ENCODE measurements at places on chromosomes 13 and 19.

GRCh38 chr13:46278474-46278873, 66.7 kb downstream of the LRRC63 start:
- DNase-seq = no peak

- DNase-seq = no peak
These were observed 19.1 kb upstream of the TEX101 start for GRCh38 chr19:43395561-43395960.

DNA sequence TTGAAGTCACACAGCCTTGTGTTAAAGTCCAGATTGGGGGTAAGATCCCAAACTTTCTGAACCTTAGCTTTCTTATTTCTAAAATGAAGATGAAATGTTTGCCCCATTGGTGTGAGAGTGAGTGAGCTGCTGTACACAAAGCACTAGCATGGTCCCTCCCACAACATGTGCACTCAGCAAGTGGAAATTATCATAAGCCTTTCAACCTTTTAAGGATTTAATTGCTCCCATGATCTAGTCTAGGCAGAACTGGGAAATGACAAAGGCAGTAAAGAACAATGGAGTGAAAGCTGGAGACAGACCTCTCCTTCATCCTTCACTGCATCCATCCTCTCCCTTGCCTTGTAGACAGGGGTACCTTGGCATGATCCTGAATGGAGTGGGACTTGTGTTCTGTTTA, 76.0 kb upstream of the GPR12 start:
- no peak for DNase-seq

- no peak for DNase-seq
These were observed 2.7 kb upstream of the RASA3 start for GRCh38 chr13:114134944-114135610.

- no peak for DNase-seq
These were observed 1189.2 kb downstream of the EFNB2 start for GRCh38 chr13:105346141-105346775.

DNA sequence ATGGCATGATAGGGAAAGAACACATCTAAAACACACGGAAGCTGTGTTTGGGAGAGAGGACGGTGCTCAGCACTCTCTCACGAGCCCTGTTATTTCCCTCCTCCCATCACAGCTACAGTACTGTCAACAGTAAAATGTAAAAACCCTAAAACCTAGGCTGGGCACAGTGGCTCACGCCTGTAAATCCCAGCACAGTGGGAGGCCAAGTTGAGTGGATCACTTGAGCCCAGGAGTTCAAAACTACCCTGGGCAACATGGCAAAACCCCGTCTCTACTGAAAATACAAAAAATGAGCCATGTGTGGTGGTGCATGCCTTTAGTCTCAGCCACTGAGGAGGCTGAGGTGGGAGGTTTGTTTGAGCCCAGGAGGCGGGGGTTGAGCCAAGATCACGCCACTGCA, 54.8 kb downstream of the FOXO1 start:
- DNase-seq = no peak

GRCh38 chr13:112891477-112892401, 77.3 kb upstream of the MCF2L start:
- no peak for DNase-seq

- DNase-seq = no peak
These were observed 32.1 kb downstream of the LYL1 start for GRCh38 chr19:13070425-13071140.

GRCh38 chr19:19185853-19186740, 5.9 kb downstream of the BORCS8 start:
- no peak for DNase-seq

DNA sequence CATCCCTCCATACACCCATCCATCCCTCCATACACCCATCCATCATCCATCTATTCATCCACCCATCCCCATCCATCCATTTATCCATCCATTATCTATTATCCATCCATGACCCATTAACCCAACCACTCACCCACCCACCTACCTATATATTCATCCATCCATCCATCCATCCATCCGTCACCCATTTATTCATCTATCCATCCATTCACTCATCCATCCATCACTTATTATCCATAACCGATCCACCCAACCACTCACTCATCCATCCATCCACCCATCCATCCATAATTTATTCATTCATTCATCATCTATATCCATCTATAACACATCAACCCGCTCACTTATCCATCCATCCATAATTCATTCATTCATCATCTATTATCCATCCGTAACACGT, 28.7 kb upstream of the PTPRS start:
- DNase-seq = no peak

- DNase-seq = no peak
These were observed 669.6 kb downstream of the DIAPH3 start for GRCh38 chr13:59494151-59494550.

DNA sequence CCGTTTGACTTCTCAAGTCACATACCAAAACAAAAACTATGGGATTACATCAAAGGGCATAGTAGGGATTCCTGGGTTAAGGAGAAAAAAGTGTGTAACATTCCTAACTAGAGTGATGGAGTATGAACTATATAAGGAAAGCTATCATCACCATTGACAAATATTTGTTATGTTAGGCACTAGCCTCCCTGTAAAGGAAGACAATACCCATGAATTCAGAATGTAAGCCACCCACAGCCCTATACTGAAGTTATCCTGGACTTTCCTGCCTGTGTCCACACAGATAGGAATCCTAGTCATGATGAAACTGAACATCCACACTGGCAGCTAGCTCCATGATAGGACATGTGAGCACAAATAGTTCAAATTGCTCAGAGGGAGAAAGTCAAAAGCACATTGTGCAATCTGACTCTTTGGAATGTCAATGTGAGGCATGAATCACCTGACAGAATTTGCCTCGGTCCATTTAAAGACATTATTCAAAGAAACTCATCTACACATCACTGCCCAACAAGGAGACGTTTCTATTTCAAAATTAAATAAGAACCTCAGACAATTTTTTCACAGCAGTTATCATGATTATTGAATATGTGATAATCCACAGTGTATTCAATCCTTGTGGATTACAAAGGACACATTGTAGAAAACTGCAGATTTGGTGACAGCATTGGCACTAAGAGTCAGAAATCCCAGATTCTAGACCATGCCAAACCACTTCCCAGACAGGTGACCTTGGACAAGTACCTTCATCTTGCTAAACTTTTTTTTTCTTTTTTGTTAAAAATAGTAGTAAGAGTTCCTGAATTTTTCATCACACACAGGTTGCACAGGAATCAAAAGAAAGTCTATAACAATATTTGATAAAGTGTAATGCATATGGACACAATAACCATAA, 529.3 kb downstream of the IRS2 start:
- no peak for DNase-seq

DNA sequence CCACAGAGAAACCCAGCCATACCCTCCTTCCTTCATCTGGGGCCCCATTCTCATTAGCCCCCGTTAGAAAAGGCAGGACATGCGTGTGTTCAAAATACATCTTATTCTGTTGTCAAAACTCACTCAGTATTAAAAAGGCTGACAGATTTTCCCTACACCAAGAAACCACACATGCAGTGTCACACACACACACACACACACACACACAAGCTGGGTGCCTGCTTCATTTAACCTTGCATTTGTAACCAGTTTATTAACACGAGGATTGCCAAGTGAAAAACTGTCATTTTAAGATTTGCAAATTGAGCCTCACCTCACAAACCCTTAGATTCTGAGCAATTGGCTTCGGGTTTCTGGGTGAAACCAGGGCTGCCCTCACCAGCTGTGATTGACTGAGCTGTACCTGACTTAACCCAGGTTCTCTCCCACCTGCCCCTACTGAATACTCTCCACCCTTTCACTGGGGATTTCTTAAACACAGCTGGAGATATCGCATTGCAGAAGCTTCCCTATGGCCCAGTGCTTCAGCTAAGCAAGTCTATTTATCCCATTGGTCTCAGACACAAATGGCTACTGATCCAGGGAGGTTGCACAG, 172.7 kb upstream of the ZNF507 start:
- no peak for DNase-seq

DNA sequence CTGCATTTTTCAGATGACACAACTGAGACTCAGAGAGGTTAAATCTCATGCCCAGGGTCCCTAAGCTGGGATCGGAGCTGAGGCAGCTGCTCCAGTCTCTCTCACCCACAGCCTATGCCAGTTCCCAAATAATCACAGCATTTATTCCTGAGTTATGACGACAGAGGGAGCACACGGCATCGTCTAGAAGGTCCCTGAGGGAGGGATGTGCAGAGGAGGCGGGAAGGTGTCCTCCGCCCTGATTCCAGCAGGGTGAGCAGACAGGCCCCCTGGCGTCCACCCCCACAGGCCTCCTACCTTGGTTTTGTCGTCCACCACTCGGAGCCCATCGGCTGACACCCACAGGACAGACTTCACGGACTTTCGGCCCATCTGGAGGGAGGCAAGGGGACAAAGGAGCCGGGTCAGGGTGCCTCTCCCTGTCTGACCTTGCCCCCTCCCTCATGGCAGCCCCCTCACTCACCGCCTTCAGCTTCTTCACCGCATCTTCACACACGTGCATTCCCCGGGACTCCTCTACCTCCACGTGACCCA, 8.0 kb downstream of the NUMBL start:
- DNase-seq = no peak

- DNase-seq = no peak
These were observed 10.2 kb downstream of the KRI1 start for GRCh38 chr19:10555610-10555973.

DNA sequence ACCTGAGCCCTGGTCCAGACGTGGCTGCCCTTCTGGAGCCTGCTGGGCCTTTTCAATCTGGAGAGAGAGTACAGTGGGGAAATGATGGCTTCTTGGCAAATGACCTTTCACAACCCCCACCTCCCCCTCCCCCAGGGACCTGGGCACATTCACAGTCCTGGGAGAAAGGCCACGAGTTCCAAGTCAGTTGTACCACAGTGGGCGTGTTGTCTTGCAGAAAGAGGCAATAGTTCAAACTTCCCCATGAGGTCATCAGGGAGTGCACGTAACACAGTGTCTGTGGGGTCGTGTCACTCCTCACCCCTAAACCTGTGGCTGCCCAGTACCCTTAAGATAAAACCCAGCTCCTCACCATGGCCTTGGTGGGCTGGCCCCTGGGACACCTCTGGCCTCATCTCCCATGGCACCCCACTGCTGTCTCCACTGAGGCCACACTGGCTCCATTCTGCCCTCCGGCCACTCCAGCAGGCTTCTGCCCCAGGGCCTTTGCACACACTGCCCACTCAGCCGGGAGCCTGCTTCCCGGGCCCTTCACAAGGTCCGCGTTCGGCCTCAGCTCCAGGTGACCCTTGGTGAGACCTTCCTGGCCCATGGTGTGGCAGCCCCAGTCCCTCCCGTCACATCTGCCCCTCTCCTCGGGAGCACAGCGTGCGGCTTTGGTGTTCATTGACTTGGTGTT, 13.3 kb downstream of the PLIN4 start:
- DNase-seq = no peak

- no peak for DNase-seq
These were observed 28.4 kb downstream of the NFIX start for GRCh38 chr19:13023656-13024055.

GRCh38 chr13:107450431-107450830, 764.9 kb downstream of the LIG4 start:
- no peak for DNase-seq

- no peak for DNase-seq
These were observed 638.2 kb upstream of the SPRY2 start for GRCh38 chr13:80979035-80979641.

DNA sequence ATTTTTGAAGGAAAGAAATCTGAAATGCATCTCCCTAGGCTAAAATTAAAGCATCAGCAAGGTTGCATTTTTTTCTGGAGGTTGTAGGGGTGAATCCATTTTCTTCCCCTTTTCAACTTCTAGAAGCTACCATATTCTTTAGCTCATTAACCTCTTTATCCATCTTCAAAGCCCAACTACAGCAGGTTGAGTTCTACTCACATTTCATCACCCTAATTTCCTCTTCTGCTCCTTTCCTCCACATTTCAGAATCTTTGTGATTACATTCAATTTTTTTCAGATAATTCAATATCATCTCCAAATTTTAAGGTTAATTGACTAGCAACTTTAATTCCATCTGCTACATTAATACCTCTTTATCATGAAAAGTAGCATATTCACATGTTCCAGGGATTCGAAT, 2655.7 kb upstream of the PCDH20 start:
- DNase-seq = no peak

DNA sequence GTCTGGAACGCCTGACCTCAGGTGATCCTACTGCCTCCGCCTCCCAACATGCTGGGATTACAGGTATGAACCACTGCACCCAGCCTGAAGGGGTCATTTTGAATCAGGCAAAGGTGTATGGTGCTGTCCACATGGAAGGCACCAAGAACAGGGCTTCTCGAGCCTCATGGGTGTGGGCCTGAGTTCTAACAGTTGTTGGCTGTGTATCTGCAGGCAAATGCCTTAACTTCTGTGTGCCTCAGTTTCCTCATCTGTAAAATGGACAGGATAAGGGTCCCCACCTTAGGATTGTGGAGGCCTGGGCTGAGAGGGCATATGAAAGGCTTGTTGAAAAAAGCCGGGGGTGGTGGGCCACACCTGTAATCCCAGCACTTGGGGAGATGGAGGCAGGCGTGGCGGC, 9.2 kb downstream of the AP1M2 start:
- no peak for DNase-seq

DNA sequence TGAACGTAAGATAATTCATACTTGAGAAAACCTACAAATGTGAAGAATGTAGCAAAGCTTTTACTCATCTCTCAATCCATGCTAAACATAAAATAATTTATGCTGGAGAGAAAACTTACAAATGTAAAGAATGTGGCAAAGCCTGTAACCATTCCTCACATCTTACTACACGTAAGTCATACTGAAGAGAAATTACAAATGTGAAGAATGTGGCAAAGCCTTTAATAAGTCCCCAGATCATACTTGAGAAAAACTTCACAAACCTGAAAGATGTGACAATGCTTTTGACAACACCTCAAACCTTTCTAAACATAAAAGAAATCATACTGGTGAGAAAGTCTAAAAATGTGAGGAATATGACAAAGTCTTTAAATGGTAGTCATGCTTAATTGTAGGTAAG, 89.4 kb downstream of the ZNF675 start:
- no peak for DNase-seq

DNA sequence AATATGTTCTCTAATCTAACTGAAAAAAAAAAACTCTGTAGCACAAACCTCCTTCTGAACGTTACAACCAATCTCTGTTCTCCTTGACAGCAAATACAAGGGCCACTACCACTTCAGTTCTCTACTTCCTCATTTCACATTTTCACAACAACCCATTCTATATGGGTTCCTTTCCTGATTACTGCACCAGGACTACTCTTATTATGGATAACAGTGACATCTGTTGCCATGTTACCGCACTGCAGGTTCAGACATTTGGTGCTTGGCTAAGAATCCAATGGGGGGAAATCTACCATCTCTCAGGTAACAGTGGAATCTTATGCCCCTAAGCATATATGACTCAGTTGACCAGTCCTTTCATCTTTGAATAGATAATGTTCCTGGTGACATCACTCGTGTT, 11.6 kb upstream of the FPR3 start:
- DNase-seq = no peak

DNA sequence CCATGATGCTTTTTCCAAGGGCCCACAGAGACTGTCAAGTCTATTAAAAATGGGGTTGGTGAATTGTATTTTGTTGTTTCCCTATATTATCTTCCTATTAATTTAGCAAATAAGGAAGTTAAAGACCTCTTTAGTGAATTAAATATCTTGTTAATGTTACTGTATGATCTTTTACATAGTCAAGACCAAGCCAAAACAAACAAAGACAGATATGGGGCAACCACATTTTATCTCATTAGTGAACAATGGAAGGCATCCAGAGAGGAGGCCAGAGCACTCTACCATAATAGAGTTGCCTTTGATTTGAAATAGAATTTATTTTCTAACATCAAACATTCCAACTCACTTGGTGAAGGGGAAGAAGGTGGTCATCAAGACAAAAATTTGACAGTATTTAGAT, 169.4 kb downstream of the B3GLCT start:
- DNase-seq = no peak

GRCh38 chr19:47786566-47786965, 8.1 kb downstream of the SELENOW start:
- no peak for DNase-seq
